CD4-positive, alpha-beta memory T cell (primary cell): ENCODE measurements at places on chromosomes 6 and 20.

DNA sequence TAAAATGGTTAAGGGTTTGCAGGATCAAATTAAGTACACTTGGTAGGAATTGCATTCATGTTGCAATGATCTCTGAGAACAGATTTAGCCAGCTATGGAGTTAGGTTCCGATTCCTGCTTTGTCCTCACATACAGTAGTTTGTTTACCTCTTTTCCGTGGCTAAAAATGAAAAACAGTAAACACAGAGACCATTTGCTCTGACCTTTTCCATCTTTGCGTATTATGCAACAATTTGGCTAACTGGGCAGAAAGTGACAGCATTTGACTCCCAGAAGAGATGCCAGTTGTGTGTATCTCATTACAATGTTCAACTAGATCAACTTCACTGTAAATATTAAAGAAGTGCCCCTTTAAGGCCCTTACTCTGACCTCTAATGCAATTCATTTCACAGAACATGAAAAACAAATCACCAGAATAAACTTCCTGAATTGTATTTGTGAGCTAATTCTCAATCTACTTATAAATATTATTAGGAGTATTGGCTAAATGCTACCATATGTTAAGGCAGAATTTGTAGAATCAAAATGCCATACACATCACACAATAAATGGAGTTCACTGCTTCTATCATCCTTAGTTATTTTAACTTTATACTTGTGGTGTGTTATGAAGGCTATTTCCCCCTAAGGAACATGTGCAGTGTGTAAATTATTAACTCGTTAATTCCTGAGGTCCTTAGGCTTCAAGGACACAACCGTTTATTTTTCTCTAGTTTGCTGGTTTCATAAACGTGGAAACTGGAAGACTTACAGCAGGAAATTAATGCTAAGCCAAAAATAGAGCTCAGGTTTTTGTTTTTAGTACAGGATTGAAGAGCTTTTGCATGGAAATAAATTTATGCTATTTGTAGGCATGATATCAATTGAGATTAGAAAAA lies 380.7 kb upstream of the CITED2 start:
- no peak for DNase-seq

DNA sequence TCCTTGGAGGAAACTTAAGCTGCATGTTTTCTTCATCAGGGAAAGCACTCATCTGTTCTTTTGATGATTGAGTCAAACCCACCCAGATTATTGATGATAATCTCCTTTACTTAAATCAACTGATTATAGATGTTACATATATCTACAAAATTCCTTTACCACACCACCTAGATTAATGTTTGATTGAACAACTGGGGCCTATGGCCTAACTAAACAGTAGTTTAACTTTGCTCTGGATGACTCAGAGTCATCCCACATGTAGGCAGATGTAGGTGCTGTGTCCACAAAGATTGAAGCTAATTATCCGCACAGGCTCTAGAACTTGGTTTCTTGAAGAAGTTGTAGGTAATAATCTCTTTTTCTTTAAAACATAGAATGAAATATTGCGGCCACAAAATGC lies 42.2 kb downstream of the PKIB start:
- DNase-seq: no peak

DNA sequence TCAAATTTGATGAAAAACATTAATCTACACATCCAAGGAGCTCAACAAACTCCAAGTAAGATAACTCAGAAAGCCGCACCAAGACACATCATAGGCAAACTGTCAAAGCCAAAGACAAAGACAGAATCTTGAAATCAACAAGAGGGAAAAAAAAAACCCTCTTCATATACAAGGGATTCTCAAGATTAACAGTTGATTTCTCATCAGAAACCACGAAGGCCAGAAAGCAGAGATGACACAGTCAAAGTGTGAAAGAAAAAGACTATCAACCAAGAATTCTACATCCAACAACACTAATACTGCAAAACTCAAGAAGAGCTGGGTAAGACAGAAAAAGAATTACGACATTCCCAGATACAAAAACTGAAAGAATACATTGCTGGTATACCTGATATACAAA lies 73.8 kb downstream of the CDK19 start:
- DNase-seq: no peak

- DNase-seq: no peak
Measured at GRCh38 chr6:114096561-114097172, 125.7 kb upstream of the HDAC2 start.

DNA sequence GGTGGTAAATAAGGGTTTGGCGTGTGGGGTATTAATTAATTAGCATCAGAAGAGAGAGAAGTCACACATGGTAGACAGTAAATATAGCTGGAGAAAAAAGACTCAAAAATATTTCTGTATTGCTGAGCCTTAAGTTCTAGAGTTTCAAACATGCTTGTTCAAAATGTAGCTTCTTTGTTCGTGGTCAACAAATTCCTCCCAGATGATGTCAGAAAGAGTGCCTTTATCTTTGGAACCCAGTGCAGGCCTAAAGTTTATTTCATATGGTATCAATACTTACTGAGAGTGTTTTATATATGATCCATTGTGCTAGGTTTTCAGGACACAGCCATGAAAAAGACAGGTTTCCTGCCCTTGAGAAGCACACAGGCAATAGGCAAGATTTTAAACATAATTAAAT lies 18.3 kb downstream of the MARCKS start:
- DNase-seq: no peak

- no peak for DNase-seq
Measured at GRCh38 chr6:158492881-158493280, 67.0 kb upstream of the TMEM181 start.

DNA sequence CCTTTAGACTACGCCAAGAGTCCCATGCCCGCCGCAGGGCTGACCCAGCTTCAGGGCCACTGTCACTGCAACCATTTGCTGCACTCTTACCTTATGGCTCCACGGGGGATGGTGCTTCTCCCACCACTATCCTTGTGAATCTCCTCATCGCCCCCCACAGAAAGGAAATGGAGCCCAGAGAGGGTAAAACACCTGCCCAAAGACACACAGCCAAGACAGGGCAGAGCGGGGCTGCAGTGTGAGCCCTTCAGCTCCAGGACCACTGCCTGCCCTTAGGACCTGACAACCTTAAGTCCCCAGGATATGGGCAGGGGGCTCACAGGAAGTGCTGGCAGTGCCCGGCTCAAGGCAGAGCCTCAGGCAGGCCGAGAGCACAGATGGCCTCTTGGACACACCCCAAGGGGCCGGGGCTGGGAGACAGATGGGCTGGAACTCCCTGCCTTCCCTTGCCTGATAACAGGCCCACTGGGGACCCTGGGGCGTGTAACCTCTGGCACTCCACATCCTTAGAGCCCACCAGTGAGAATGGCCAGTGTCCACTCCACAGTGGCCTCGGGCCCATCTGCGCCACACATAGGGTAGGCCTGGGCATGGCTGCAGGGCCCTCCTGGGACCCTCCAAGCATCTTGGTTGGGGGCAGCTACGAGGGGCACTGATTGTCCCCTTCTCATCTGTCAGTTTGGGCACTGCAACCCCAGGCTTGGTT lies 265.2 kb downstream of the TAF4 start:
- no peak for DNase-seq

- no peak for DNase-seq
Measured at GRCh38 chr6:165376100-165376499, 66.7 kb upstream of the C6orf118 start.

- DNase-seq: no peak
Measured at GRCh38 chr6:105153676-105154075, 26.1 kb downstream of the POPDC3 start.

- DNase-seq: no peak
Measured at GRCh38 chr20:137668-138490, 4.5 kb upstream of the DEFB126 start.

DNA sequence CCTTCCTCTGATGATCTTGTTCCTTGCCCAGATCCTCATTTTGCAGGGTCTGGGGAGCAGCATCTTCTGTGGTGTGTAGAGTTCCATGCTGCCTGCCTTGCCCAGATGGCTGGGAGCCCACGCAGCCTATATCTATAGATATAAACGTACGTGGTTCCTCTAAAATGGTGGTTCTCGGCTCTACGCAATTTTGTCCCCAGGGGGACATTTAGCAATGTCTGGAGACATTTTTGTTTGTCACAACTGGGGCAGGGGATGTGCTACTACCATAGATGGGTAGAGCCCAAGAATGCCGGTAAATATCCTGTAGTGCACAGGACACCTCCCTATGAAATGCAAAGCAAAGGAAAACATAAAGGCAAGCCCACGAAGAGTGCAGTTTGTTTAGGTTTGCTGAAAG lies 98.4 kb upstream of the SPACA1 start:
- DNase-seq: no peak

DNA sequence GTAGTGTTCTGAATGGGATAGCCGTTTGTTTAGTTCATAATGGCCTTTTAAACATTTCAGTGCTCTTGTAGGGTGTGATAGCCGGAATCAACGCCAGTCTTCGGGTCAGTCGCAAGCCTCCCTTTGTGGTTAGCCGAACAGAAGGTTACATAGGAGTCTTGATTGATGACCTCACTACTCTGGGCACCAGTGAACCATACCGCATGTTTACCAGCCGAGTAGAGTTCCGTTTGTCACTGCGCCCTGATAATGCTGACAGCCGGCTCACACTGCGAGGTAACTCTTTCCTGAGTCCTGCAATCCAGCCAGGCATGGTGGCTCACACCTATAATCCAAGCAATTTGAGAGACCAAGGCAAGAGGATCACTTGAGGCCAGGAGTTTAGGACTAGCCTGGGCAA lies 20.4 kb downstream of the MTO1 start:
- no peak for DNase-seq

- no peak for DNase-seq
Measured at GRCh38 chr6:111157412-111157811, 70.1 kb downstream of the SLC16A10 start.

DNA sequence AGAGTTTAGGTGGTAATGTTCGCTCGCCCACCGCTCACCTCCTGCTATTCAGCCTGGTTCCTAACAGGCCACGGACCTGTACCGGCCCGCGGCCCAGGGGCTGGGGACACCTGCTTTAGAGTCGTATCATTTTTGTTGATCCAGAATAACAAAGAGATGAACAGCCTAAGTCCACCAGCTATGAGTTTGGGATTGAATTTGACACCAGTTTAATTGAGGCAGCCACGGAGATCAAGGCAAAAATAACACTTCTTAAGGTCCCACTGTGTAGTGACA lies 108.5 kb downstream of the TSHZ2 start:
- DNase-seq: no peak

GRCh38 chr6:147001621-147002020 lies 202.6 kb upstream of the STXBP5 start:
- no peak for DNase-seq

DNA sequence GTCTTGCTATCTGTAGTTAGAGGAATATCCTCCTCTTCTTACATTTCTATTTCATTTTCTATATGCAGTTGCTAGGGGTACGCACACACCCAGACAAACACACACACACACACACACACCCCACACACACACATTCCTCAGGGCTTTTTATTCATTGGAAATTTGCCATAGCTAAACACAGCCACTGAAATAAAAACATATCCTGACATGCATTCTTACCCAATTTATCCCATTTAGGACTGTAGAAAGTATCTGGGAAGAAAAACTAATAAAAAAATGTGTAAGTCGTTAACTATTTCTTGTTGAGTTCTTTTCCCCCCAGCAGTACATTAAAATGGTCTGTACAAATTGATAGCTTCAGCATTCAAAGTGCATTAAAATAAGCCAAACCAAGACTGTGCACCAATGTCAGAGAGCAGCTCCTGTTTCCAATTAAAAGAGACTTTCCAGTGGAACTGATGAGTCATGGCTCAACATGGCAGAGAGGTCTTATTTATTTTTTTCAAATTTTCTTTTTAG lies 357.9 kb upstream of the AGPAT4 start:
- no peak for DNase-seq

DNA sequence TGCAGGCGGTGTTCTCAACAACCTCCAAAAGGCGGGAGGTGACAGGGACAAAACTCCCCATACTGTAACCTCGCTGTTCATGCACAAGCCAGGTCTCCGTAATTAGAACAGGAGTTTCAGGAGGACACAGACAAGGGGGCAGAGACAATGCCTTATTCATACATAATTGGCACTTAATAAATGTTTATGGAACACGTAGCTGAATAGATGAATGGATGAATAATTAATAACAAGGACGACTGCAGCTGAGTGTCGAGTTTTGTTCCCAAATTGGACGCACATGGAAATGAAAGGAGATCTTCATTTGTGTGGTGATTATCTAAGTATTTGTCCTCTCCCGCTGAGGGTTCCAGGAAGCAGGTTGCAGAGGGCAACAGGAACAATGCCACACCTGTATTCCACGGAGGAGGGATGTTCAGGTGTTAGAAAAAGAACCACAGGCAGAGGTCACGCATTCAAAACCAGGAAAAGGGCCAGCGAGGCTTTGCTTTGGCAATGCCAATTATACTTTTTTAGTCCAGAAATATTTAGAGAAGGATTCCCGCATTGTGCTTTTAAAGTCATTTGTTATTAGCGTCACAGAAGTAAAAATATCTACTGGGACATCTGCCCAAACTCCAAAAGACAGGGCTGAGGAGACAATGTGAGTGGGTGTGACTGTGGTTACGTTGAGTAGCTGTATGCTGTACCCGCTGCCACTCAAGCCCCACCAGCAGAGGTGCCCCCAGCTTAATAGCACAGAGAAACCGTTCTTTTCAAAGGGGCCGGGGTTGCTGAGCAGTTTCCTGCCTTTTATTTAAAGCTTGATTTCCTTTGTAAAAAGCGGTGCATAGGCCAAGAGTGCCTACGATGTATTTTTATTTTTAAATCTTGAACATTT lies 123.3 kb downstream of the PXDC1 start:
- DNase-seq: no peak

DNA sequence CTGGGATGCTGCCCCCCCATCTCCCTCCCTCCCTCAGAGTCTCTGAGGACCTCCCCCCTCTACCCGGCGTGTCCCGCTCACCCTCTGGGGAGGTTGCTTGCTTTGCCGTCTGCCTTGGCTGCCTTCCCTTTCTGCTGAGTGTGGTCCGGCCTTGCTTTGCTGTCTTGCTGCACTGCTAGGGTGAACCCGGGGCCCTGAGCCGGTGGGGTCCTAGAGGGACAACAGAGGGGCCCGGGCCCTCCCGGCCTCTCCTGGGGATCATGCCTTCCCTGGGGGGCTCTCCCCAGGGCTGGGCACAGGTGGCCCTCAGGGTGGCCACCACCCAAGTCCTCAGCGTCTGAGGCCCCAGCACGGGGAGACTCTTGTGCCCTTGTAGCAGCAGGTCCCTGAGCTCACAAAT lies 19.3 kb downstream of the SLCO4A1 start:
- DNase-seq: no peak

GRCh38 chr20:14189794-14190402 lies 147.5 kb downstream of the FLRT3 start:
- no peak for DNase-seq
